ENCODE measurements at places on chromosomes 5 and 9.

DNA sequence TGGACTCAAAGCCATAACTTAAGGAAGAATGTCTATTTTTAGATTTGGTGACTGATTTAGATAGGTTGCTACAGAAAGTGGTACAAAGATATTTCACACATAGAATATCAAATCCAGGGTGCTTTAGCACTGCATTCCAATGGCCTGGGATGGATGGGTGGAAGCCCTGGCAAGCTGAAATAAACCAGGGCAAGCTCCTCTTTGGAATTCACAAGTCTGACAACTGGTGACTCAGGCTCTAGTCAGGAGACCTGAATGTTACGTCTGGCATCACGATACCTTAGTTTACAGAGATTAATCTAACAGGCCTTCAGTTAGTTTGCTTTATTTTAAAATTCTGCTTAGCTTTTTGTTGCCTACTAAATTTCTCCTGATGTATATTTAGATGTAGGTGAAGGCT is 144.0 kb downstream of the TMC1 start:
- DNase-seq: no peak

DNA sequence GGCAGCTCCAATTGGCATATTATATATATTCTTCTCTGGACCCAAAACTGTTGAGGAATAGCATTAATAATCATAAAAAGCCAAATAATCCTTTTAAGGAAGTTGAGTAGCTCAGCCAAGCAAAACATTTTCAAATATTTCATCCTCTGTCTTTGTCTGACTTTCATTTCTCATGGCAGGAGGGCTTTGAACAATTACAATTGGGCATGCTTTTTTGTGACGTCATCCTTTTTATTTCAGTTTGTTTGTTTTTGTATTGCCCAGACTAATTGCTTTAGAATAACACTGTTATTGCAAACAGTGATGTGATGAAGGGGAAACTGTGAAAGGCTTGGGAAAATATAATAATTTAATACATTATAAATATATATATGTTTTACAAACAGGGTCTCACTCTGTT is 65.2 kb upstream of the MAP1B start:
- no peak for DNase-seq

DNA sequence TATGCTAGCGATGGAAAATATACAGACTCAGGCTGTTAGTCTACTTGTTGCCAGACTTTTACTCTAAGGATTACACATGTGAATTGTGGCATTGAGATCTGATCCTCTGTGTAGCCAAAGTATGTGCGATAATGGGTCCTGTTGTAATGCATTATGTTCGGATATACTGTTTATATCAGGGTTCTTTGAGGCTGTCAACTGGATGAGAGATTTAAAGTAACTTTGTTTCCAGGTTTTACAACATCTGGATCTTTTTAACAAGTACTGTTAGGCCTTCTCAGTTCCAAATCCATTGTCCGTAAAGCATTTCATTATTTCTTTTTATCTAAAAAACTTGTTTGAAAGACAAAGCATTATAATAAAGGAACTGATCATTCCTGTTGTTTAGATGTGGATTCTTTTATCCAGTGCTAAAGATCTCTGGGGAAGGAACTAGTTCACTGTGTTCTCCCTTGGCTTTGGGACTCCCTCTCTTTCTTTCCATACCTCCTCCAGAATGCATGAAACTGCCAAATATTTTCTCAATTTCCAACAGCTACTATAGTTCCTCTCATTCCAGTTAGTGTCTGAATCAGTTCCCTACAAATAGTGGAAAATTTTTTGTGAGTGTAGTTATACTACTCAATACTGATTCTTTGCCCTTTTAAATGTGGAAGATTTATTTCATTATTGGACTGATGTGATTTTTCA is 68.8 kb downstream of the HACD4 start:
- no peak for DNase-seq

DNA sequence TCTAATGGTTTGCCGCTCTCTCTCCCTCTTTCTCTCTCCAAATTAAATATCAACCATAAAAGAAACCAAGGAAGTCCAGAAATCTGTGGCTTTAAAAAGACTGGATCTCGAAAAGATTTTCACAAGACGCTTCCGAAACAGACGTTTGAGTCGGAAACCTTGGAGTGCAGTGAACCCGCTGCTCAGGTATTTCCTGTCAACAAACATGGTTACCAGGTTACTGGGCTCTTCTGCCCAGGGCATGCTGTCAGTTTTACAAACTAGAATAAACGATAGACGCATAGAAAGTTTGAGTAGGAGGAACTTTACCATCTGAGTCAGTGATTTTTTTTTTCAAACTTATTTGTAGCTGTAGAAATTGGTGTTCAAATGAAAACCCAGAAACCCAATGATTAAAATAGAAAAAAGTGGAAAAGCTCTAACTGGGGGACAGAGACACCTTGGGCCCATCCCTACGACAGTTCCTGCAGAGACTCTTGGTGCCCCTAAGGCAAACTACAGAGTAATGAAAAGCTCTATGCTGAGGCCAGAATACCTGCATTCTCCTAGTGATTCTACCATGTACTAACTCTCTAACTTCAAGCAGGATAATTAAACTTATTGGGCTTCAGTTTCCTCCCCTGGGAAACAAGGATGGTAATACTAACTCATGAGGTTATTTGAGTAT is 90.0 kb downstream of the DOCK8 start:
- DNase-seq: no peak

- no peak for DNase-seq
Observed at GRCh38 chr5:167533814-167534795, 757.3 kb upstream of the WWC1 start.

GRCh38 chr9:95092262-95093072 is 225.0 kb downstream of the FANCC start:
- DNase-seq: no peak

- DNase-seq: no peak
Observed at GRCh38 chr5:108747111-108747773, 455 bp upstream of the FER start.

DNA sequence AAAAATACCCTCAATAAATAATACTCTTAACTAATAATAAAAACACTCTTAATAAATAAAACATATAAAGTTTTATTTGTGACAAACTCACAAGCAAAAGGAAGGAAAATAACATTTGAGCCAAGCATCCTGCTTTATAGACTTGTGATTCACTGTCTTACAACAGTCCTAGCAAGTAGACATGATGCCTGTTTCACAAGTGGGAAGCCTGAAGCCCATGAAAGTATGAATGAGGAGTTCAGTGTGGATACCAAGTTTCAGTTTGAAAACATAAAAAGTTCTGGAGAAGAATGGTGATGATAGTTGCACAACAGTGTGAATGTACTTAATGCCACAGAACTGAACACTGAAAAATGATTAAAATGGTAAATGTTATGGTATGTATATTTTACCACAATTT is 10.9 kb downstream of the HABP4 start:
- no peak for DNase-seq

- DNase-seq: no peak
Observed at GRCh38 chr5:137627293-137627692, 108.6 kb downstream of the KLHL3 start.

DNA sequence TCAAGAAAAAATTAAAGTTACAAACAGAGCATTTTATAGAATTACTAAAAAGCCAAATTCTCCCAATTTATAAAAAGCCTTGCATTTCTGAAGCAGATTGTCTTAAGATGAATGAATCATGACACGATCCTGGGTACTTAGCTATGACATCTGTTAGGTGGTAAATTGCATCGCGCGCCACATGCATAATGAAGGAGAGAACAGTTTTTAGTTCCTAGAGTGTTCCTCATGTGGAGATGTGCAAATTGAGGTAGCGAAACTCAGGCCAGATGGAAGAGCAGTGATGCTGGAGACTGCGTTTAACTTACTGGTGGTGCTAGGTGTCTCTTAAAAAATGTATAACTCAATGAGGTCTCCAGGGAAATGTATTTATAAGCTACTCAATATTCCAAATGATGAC is 516.1 kb downstream of the EFNA5 start:
- no peak for DNase-seq

- no peak for DNase-seq
Observed at GRCh38 chr5:172141949-172142319, 46.1 kb downstream of the STK10 start.

DNA sequence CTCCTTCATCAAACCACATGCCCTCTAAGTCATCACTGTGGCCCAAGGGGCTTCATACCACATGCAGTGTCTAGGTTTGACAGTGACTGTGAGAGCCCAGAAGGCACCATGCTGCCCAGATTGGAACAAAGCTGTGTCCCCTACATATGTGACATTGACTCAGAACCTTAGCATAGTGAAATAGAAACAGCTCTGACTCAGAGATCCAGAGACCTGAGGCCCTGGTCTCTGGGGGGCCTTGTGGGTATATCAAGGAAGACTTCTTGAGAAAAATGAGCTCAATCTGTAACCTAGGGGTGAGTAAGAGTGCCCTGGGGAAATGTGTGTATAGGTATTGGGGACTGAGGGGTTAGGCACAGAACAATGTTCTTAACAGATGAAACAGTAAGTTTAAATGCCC is 7.1 kb upstream of the ENTREP1 start:
- DNase-seq: no peak

DNA sequence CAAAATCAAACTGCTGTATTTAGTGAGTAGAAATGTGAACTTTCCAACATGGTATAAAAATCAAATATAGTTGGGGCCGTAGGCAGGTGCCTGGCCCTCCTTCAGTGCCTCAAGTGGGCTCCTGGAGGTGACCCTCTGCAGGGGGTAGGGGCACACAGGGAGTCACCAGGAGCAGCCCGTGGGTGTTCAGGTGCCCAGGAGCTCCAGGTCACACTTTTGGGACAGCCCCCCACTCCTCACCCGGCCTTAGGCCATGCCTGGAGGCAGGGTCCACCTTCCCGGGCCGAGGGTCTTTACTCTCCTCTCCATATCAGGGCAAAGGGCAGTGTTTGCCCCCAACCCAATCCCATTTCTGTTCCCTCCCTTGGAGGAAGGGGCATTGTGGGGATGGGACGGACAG is 108.0 kb upstream of the MTAP start:
- no peak for DNase-seq

DNA sequence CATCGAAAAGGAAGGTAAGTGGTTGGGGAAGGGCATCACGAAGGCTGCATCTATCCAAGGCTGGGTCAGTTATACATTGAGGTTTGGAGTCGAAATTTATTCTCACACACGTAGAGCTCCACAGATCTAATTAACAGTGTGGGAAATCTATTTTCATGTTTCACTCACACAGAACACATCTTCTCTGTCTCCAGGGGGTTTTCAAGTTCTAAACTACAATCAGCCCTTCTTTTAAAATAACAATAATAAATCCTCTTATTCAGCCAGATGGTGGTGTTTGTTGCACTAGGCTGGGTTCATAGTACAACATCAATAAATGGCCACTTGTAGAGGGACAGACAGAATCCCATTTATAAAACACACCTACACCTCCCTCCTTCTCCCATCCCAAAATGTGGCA is 174.5 kb upstream of the KLF9 start:
- DNase-seq: no peak

DNA sequence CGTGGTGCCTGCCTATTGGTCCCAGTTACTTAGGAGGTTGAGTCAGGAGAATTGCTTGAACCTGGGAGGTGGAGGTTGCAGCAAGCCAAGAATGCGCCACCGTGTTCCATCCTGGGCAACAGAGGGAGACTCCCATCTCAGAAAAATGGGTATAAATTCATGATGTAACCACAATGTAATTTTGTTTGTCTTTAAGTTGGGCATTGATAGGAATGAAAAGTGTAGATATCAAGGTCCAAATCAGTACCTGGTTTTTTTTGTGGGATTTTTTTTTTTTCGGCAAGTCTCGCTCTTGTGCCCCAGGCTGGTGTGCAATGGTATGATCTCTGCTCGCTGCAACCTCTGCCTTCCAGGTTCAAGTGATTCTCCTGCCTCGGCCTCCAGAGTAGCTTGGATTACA is 7.4 kb downstream of the NPM1 start:
- DNase-seq: no peak

DNA sequence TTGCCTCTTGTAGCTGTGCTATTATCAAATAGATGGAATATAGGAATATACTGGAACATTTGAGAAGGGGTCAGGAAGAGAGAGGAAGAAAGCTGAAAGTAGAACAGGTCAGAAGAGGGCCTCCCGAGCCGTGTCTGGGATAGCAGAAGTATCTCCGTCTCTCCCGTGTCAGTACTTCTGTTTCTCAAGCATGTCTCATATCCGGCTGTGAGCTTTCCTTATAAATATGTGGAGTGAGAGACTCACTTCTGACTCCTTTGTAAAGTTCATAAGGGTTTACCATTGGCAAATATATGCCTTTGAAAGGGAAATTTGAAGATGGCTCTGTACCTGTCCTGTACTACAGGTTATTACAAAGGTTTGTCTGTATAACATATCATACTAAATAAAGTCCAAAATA is 50.3 kb downstream of the MOCS2 start:
- no peak for DNase-seq

DNA sequence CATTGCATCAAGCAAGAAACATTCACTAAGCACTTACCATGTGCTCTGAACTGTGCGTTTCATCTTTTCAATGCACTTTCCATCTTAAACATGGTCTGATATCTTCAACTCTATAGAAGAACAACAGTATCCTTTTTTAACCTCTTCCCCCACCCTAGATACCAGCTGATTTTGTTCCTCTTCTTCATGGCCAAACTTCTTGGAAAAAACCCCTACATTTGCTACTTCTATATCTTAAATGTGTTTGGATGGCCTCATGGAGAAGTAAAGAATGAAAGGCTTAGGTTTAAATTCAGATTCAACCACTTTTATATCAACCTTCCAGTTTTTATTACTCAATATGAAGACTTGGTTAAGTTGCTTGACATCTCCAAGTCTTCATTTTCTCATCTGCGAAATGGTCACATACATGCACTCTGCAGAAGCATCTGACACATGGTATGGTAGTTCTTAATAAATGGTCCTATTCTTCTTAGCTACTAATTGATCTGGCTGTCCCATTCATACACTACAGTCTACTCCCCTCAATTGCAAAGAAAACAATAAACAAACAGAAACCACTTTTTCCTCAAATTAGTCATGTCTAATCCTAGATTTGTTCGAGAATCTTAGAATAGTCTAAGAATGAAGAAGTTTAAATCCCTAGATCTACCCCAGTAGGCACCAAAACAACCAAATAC is 59.4 kb downstream of the FYB1 start:
- no peak for DNase-seq

DNA sequence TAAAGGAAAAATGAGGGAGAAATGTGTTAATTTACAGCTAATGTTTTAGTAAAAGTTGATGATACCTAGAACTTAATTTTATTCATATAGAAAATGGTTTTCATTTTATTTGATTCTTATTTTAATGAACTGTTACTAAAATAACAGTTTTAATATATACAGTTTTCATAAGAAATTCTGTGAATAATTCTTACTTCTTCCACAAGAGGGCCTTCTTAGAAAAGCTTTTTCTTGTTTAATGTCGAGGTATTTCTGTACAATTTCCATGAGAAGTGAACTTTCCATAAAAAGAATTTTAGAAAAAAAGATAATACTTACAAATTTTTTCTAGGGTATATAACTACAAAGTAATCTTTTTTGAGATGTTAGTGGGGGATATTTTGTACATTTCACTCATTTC is 73.9 kb downstream of the KLF9 start:
- DNase-seq: no peak

DNA sequence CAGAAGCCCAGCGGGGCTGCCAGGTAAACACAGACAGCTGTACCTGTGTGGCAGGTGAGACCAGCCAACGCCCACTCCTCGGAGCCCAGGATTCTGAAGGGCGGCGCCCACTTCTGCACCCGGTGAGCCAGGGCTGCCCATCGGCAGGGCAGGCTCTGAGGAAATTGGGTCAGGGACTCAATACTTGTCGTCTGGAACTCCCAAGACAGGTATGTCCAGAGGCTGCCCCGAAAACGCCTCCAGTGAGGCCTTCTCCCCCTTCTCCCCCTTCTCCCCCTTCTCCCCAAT is 19.8 kb downstream of the GLT6D1 start:
- no peak for DNase-seq

Measured in NCI-H187 (cell line).